ENCODE measurements at places on chromosomes 13 and 19. TPM values are rescaled to one million over a fixed set of nuclear protein-coding genes. Genes with fewer than 3 reads are reported as not detected.
A peak's percentile ranks its signal among the peaks of the same experiment; 100 is the strongest.

Gene IGFL2
- 0.12 TPM for polyA plus RNA-seq

DNA sequence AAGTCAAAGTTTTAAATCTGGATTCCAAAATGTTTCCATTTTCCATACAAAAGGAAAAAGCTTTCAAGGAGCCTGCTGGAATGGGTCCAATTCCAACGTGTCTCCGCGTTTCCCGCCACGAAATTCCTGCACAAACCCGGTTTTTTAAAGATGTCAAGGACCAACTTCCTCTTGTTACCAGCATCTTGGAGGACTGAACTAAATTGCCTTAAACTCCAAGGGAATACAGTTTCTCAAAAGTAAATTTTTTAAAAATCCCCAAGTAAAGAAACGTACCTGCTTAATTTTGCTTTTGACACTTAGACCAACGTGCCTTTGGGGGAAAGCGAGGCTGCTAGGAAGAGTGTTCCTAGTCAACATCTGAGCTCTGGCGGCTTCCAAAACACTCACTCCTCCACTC is 12.3 kb upstream of the SOX1 start:
- no peak for DNase-seq

- DNase-seq = peak; percentile 88
Measured at GRCh38 chr19:8240274-8241229, 31.4 kb downstream of the CERS4 start.

Gene DIRAS1
- 3.7 TPM for polyA plus RNA-seq

Gene ZNF528
- polyA plus RNA-seq = 51.5 TPM

Gene ERICH6B
- polyA plus RNA-seq = 3.0 TPM

Gene ZNF99
- 0.83 TPM for polyA plus RNA-seq

Gene ZNF439
- polyA plus RNA-seq = 29.9 TPM

DNA sequence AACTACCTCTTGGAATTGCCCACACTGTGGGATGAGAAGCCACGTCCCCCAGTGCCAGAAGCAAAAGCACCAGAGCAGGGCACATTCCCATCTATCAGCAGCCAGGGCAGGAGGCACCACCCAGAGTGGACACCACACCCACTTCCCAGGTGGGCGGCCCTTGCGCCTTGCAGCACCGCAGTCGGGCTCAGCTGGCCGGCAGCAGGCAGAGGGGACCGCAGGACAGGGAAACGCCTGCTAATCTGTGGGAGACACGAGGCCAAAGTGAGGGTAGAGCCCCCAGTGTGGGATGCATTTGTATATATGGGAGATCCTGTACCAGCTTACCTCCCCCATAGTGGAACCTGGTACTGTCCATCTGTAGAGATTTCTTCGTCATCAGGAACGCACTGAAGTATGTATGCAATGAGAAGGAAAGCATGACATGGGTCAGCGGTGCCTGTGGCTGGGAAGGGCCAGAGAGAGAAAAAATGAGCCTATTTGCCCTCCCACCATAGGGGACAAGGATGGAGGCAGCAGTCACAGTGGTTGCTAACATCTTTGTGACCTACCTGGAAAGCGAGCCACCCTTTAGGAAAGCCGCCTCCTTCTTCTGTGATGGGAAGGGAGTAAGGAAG is 30.9 kb upstream of the NPAS1 start:
- no peak for DNase-seq

DNA sequence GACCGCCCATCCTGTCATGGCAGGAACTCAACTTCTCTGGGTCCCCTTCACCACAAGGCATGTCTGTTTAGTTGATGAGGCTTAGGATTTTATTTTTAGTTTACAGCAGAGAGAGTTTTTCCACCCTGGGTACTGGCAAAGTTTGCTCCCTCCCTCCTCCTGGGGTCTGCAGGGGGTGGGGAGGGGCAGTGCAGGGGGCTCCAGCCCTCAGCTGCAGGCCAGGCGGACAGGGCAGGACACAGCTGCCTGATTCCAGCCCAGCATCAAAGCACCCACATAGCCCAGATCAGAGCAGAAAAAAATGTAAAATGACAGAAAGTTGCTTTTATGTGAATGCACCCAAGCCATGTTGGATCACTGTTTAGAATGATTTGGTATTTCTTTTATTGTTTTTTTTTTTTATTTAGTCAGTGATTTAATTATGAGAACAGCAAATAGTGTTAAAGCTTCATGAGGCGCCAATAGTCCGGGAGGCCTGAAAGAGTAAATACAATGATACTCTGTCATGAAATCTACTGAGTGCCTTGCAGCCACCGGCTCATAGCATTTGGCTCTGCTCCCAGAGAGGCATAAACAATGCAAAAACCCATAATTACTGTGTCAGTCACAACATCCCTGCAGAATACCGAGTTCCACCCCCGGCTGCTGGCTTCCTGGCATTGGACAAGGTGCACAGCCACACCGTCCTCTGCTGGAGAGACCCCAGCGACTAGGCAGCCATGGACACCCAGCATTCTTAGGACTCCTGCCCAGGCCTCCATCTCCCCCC is 923.5 kb downstream of the UQCRFS1 start:
- DNase-seq = peak; percentile 71

- no peak for DNase-seq
Measured at GRCh38 chr19:49738268-49738667, 24.8 kb downstream of the TSKS start.

- no peak for DNase-seq
Measured at GRCh38 chr19:16750081-16750480, 30.4 kb downstream of the NWD1 start.

- no peak for DNase-seq
Measured at GRCh38 chr13:53174545-53174944, 145.9 kb downstream of the OLFM4 start.

Gene SLC7A10
- polyA plus RNA-seq = 0.52 TPM

DNA sequence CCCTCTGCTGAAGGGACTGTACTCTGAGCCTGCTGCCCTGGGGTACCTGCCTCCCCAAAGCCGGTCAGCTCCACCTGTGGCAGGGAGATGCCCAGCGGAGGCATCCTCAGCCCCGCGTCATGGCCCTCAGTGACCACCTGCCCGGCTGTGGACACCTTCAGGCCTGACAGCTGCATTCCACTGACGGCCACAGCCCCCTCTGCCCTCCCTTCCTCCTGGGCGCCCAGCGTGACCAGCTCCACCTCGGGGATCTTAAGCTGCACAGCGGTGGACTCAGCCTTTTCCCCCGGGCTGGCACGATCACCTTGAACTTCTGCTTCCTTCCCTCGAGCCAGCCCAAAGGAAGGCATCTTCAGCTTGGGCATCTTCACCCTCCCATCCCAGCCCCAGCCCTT is 4.8 kb upstream of the HIPK4 start:
- DNase-seq = no peak

GRCh38 chr19:36169084-36169760 is 17.0 kb upstream of the COX7A1 start:
- DNase-seq = peak; percentile 77

Gene GJB6
- polyA plus RNA-seq = 3.6 TPM

Gene SCEL
- not detected for polyA plus RNA-seq

GRCh38 chr13:61830475-61830874 is 414.8 kb upstream of the PCDH20 start:
- no peak for DNase-seq

Gene ZNF227
- polyA plus RNA-seq = 26.1 TPM

GRCh38 chr19:3420909-3421619 is 54.7 kb downstream of the NFIC start:
- no peak for DNase-seq

GRCh38 chr19:45331411-45331810 is 8.7 kb upstream of the CKM start:
- DNase-seq = no peak

GRCh38 chr19:11299946-11300810 is 4.2 kb downstream of the TSPAN16 start:
- no peak for DNase-seq

GRCh38 chr19:2798733-2799132 is 13.4 kb downstream of the THOP1 start:
- no peak for DNase-seq

DNA sequence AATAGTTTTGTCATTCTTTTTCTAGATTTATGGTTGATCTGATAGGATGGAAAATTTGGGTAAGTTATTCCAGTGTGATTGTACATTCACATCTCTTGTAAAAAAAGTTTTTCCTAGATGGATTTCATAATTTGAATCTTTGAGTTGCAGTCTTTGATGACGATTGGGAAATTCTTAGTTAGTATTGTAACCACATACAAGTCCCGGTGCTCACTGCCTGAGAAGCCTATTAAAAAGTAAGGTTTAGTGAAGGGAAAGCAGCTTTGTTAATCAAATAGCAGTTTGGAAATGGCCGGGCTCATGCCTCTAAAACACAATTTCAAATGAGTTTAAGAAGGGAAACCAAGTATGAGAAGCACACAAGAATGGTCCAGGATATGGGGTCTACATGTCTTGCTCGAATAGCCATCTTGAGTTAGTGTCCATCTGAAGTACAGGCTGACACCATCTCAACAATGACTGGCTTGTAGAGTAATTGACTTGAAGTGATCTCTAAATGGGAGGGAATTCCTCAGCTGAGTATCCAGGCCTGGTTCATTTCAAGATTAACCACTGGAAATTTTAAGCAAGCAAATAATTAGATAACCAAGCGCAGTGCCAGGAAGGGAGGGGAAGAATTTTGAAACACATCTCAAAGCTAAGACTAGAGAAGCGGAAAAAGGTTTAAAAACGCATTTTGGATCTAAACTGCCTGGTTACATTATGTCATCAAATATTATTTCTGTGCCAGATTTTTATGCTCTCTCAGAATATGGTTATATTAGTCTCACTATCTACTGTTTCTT is 1145.6 kb upstream of the MIR17HG start:
- DNase-seq = no peak

DNA sequence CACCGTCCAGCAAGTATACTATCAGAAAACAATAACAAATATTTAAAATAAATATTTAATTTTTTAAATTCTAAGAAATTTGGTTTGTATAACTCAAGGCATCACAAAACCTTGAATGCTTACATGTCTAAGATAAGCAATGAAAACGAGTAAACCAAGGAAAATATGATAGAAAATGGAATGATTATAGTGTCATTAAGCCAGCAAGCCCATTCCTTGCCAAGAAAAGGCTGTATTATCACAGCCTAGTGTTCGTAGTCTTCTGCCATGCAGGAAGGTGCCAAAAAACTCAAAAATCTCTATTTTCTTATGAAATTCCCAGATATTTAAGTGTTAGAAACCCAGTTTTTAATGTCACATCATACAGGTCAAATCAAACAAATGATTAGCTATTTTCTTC is 136.4 kb downstream of the STOML3 start:
- DNase-seq = no peak

- no peak for DNase-seq
Measured at GRCh38 chr13:111183959-111184358, 68.8 kb downstream of the ARHGEF7 start.

DNA sequence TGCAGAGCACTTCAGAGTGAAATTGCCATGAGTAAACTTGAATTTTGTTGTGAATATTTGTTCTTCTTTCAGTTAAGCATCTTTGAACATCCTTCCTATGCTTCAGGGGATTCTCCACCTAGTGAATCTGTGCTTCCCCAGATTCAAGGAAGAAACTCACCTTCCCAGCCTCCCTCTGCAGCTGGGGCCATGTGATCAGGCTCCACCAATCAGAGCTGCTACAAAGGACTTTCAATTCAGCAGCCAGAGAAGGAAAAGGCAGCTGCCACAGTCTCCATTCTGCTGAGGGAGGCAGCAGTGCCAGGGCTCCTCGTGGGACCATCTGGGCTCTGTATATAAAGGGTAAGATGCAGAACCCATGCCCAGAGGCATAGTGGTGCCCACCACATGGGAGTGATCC is 89.7 kb upstream of the SIAH3 start:
- DNase-seq = no peak

DNA sequence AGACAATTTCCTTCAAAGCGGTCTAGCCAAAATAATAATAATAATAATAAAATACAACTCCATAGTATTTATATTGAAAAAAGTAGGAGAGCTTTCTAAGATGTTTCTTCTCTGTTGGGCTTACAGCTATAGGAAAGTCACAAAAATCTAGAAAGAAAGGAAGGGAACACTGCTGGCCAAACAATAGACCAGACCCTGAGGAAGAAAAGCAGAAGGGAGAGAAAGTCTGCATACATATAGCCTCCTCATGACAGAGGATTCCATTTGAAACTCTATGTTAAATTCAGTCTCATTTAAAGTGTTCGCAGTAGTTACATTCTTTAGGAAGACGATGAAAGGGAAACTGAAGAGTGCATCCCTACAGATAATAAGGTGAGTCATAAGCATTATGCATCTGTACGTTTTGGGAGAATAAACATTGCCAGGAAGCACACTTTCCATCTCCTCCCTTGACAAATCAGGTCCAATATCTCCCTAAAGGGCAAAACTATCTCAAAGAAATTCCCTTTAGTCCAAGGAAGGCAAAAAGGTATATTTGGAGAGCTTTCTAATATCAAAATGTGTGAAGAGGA is 86.5 kb downstream of the PCDH9 start:
- DNase-seq = no peak

- DNase-seq = no peak
Measured at GRCh38 chr13:62799931-62800436, 1384.3 kb upstream of the PCDH20 start.

All from renal pelvis (tissue), 12 donors.